ENCODE measurements at places on chromosomes 6 and 20.
A peak's percentile ranks its signal among the peaks of the same experiment; 100 is the strongest.

DNA sequence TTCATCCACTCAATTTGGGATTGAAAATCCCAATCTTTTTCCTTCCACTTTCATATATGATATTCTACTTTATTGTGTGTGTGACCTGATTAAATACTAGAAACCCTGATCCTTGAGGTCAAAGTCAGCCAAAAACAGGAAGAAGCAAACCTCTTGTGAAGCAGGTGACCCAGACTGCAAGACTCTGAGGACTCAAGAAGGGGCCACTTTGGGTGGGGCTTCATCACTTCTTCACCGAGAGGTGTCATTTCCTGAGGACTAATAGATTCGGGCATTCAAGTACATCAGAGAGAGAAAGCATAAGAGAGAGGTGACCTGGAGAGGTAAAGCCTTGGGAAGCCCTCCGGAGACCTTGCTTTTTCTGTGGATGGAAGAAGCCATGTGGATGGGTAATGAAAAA, 129.0 kb downstream of the CFAP61 start:
- no peak for DNase-seq

DNA sequence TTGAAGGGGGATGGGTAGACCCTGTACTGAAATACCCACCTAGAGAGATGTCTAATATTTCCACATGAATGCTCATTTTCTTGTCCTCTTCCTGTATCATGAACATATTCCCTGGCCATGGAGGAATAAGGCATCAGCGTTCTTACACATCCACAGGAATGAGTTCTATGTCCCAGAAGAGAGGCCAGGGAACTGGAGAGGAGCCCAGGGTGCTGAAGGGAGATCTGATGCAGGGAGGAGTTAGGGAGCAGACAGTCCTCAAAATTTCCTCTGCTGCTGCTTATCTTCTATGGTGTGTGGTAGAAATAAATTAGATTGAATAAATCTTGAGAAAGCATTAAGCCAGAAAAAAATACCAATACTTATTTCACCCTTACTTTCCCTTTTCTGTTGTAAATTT, 295.0 kb downstream of the KCNQ5 start:
- DNase-seq = no peak

DNA sequence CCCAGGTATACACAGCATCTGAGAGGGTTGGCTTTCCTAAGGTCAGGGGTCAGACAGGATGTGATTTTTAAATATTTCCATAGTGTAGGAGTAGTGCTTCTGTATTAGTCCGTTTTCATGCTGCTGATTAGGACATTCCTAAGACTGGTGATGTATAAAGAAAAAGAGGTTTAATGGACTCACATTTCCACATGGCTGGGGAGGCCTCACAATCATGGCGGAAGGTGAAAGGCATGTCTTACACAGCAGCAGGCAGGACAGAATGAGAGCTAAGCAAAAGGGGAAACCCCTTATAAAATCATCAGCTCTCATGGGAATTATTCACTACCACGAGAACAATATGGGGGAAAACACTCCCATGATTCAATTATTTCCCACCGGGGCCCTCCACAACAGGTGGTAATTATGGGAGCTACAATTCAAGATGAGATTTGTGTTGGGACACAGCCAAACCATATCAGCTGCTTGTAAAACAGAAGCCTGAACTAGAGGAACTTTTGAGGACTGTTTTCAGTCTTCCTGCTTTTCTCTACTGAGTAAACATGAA, 91.0 kb upstream of the MEI4 start:
- DNase-seq = no peak

DNA sequence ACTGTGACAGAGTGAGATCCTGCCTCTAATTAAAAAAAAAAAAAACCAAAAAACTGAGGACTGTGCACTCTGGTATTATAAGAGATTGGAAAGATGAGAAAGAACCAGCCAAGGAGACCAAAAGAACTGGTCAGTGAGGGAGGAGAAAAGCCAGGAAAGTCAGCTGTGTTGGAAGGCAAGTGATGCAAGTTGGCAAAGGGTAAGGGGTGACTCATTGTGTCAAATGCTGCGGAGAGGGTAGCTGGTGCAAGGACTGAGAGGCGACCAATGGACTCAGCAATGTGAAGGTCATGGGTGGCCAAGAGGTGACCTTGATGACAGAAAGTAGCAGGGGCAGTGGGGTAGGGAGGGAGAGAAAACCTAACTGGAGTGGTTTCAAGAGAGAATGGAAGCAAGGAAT, 27.4 kb upstream of the LRRN4 start:
- peak; percentile 6 for DNase-seq

GRCh38 chr6:137341681-137342195, 122.6 kb upstream of the IFNGR1 start:
- no peak for DNase-seq

DNA sequence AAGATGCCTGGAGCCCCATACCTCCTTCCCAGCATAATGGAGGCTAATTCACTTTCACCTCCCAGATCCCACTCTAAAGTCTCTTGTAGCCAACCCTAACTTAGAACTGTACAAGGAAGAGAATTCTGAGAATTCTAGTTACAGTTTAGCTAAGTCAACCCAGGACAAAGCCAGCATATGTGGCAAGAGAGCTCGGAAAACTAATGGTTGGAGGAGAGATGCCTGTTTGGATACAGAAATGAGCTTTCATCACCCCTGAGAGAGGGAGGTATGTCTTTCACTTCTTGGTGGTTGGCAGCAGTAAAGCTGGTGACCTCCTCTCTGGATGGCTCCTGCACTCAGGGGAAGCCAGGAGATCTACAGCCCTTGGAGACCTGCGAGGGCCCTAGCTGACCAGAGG, 252.6 kb upstream of the SUPT3H start:
- no peak for DNase-seq

- DNase-seq = no peak
Measured at GRCh38 chr20:9052136-9052535, 16.8 kb upstream of the PLCB4 start.

- DNase-seq = no peak
Measured at GRCh38 chr20:2382833-2383232, 2.1 kb downstream of the TGM6 start.

DNA sequence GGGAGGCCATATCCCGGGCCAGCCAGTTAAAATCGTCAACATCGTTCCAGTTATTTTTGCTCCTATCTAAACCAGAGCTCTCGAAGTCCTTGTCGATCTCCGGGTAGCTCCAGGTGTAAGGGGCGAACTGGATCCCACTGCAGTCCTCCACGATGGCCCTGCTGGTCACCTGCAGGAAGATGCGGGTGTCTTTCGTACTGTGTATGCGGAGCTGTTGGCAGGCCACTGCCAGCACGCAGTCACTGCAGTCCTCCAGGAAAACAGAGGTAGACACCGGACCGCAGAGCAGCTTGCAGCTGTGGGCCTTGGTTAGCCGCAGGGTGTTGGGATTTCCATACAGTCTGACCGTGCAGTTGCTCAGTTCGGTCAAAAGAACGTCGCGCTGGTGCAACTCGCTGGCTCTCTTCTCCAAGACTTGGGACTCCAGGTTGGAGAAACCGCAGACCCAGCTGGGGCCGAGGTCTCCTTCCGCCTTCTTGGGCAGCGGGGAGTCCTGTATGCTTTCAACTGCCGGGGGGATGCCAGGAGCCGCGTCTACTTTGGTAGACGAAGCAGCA, 742 bp downstream of the TBCC start:
- no peak for DNase-seq

DNA sequence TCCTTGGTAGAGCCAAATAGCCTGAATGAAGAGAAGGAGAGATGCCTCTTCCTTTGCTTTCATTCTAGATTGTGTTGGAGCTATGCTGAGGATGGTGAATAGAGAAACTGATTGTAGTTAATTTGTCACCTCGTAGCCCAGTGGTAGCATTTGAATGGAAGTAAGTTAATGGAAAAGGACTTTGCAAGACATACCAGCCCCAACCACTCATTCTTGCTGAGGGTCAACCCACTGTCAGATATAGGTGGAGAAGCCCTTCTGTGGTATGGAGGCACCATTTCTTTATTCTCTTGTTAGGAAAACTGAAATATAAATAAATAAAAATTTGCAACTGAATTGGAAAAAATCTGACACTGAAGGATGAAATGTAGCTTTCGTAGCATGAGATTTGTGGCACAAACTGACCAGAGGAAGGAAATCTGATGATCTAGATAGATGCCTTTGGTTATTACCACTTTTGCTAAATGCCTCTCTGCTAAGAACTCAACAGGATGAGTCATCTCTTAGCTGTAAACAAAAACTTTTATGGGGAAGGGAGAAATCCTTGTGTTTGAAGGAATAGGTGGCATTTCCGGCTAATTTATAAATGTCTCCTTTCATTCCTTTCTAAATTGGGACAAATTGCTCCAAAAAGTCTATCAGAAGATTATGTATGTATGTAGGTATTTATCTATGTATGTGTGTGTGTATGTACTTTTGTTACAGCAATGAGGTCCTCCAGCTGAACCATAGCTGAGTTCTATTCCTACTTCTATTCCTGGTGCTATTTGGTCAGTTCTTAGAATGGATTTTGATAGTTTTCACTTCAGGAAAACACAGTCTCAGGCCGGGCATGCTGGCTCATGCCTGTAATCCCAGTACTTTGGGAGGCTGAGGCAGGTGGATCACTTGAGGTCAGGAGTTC, 76.5 kb upstream of the SUPT3H start:
- DNase-seq = no peak

DNA sequence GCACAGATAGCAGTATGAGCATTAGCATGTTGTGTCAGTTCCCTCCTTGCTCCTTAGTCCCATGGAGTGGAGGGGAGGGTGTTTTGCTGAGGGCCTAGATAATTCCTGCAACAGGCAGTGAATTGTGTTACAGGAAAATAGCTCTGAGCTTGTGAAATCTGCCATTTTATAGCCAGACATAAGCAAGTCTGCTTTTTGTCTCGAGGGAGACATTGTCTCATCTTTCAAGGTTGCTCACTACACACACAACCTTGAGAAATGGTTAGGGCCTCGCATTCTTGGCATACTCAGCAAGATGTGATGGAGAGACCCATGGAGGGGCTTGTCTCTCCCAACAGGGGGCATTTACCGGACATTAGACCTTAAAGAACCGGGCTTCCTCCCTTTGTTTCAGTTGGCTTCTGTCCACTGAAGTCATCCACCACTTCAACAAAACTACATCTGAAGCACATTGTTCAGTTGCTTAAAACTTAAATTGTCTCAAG, 108.0 kb upstream of the FOXO3 start:
- peak; percentile 63 for DNase-seq

DNA sequence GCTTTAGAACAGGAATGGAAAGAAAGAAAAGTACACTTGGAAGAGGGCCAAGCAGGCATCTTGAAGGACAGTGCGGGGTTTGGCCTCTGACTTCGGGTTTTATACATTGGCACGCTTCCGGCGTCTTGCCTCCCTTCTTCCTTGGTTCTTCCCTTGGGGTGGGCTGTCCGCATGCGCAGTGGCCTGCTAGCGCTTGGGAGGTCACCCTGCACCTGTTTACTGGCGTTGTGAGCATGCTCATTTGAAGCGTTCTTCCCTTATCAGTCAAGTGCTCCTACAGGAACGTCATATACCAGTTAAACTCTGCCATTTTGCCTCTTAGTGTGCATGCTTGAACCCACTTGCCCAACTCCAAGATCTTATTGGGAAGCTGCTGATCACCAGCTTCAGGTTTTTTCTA, 230.0 kb downstream of the TTLL2 start:
- no peak for DNase-seq

- no peak for DNase-seq
Measured at GRCh38 chr6:158715330-158716311, 65.8 kb downstream of the SYTL3 start.

DNA sequence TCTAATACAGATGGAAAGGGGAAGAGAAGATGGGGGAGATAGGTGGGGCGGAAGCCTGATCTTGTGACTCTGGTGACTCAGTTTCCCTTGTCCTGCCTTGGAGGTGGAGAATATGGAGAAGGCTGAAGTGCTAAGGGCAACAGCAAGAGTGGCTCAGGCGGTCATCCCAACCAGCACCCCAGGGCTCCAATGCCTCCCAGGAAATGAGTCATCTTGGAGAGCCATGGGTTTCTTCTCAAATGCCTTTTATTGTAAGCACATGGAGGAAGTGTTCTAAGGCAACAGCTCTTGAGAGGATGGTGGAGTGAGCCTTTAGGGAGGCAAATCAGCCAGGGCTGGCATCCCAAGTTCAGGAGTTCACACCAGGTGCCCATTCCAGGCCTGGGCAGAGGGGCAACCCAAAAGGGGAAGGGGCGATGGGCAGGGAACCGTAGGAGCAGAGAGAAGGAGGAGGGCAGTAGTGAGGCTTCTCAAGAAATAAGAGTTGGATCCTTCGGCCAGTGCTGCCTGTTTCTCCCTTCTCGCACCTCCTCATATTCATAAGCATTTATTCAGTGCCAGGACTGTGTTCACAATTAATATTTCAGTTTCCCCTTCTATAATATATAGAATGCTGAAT, 13.2 kb upstream of the AHCY start:
- no peak for DNase-seq

- DNase-seq = no peak
Measured at GRCh38 chr20:21099751-21100577, 6.2 kb downstream of the LINC00237 start.
